ENCODE measurements at places on chromosomes 7 and 10.

DNA sequence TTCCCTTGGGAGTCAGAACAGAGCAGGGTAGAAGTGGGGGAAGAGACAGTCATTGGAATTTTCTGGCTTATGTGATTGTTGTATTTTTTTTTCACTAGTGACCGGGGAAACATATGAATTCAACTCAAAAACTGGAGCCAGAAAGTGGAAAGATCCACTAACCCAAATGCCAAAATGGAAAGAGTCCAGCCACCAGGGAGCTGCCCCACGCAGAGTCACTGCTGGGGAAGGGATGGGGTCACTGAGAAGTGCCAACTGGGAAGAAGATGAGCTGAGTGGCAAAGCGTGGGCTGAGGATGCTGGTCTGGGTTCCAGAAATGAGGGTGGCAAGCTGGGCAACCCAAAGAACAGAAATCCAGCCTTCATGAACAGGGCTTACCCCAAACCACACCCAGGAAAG is 69.2 kb downstream of the CDHR3 start:
- DNase-seq = no peak

DNA sequence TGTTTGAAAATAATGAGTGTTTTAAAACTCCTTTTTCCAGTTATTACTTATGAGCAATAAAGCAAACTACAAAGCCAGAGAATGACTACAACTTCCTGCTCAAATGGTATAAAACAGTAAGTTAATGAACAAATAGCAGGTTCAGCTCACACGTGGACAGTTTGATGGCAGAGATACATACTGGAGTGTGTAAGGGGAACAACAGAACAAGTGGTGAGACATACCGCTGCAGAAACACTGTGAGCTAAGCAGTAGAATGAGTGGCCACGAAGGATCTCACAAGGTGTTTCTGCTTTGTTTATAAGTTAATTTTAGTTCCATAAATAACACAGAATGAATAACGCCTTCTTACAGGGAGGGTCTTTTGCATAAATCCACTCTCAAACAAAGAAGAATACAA is 3.0 kb upstream of the MKX start:
- DNase-seq = no peak

GRCh38 chr10:117391436-117392205 is 16.4 kb upstream of the PDZD8 start:
- DNase-seq = no peak

DNA sequence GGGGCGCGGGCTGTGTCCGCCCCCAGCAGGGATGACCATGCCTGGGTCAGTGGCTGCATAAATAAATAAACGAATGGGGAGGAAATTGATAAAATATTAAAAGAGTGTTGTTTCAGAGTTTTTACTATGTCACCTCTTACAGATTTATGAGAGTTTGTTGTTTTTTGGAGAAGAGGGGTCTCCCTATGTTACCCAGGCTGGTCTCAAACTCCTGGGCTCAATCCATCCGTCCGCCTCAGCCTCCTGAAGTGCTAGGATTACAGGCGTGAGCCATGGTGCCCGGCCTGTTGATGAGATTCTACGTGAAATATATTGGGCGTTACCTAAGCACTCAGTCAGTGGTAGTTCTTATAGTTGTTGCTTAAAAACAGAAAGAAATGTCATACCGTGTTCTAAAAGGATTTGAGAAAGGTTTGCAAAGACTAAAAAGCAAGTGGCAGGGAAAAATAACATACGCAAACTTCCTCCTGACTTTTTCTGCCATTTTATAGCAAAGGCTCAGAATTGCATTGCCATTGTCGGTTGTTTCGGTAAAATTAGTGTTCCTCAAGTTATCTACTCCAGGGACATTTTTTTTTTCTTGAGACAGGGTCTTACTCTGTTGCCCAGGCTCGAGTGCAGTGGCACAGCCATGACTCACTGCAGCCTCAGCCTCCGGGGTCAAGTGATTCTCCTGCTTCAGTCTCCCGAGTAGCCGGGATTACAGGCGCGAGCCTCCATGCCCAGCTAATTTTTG is 39.5 kb upstream of the FOXK1 start:
- no peak for DNase-seq

GRCh38 chr10:103472005-103472404 is 7.0 kb downstream of the CALHM3 start:
- no peak for DNase-seq

GRCh38 chr10:123948030-123948823 is 56.6 kb upstream of the CPXM2 start:
- DNase-seq = no peak

All from renal pelvis (tissue), 12 donors.